ENCODE measurements at places on chromosomes 2 and 18.
A peak's percentile ranks its signal among the peaks of the same experiment; 100 is the strongest.

DNA sequence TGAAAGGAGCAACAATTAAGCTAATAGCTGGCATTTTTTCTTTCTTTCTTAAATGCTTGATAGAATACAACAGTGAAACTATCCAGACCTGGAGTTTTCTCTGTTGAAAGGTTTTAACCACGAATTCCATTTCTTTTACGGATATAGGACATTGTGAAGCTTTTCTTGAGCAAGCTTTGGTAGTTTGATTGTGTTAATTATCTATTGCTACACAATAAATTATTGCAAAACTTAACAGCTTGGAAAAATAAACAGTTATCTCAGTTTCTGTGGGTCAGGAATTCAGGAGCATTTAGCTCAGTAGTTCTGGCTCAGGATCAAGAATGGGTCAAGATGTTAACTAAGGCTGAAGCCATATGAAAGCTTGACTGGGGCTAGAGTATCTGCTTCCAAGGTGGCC lies 11.7 kb downstream of the PHOSPHO2 start:
- DNase-seq: no peak

DNA sequence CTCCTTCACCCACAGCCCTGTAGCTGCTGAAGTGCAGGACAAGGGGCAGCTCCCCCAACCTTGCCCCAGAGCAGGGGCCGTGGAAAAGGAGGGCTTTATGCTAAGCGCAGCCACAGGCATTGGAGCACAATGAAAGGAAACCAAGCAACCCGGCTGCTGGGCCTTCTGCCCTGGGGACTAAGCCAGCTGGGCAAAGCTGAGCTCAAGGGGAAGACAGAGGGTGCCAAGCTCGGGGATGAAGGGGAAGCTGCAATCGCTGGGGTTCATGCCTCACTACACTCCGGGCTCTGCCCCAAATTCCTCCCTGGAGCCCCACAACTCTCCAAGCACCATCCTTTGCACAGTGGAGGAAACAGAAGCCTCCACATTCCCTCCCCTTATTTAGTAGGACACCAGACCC lies 12.4 kb downstream of the SFXN5 start:
- no peak for DNase-seq

DNA sequence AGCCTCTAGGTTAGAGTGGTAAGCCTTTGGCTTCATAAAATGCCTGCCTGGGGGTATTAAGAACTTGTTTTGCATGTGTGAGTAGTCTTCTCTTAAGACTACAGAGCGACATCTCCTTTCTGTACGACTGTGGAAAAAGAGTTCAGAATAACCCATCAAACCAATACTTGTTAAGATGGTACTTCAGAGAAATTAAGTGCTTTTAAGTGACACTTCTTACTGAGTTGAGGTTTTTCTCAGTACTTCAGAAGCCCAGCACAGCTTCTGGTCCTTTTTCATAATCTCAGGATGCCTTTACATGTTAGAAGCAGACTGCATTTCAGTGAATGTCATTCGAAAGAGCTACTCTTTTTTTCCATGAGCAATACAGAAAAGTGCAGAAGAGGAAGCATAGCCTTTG lies 10.8 kb downstream of the XRCC5 start:
- DNase-seq: no peak

DNA sequence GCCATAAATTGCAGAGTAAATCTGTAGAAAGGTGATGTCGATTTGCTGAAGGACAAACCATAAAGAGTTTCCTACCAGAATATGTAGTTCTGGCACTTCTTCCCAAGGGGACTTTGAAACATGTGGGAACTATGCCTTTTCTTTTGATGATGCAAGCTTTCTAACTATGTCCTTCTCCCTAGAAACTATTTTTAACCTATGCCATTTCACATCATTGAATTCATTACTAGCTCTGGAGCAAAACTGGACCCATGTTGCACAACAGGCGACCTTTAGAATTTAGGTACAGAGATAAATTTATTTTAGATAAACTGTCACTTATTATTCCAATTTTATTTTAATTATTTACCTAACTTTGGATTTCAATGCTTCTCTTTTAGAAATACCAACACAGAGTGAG lies 186.5 kb downstream of the CCDC102B start:
- no peak for DNase-seq

DNA sequence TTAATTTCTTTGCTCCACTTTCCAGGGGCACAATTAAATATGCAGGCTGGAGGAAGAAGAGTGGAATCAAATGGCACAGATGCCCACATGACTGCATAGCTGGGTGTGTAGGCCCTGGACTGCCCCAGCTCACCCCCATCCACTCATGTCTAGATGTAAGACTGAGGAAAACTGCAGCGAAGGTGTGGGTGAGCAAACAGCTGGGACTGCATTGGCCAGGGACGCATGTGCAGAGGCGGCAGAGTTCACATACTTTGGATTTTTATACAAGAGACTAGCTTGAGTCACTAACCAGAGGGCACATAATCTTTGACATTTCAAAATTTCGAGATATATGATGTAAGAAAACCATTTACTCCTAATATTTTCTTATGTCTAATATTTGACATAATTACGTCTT lies 60.1 kb downstream of the SPIRE1 start:
- DNase-seq: no peak

- no peak for DNase-seq
Measured at GRCh38 chr2:191556463-191556862, 121.5 kb upstream of the NABP1 start.

DNA sequence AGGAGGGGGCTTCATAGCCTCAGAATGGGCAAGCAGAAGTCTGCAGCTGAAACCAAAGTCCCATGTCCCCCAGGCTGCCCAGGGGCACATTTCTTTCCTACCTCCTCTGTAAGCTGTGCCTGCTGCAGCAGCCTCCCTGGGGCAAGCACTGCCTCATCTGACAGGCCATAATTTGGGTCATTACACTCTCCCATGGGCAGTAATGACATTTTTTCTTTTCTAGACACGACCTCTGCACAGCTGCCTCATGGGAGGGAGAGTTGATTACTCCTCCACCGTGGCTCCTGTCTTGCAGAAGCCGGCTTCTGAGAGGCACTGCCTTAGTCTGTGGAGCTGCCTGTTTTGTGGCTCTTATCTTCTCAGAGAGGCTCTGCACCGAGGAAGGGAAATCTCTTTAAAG lies 268.9 kb downstream of the TDRD15 start:
- DNase-seq: no peak

GRCh38 chr2:215711471-215712034 lies 275.7 kb upstream of the FN1 start:
- DNase-seq: no peak

DNA sequence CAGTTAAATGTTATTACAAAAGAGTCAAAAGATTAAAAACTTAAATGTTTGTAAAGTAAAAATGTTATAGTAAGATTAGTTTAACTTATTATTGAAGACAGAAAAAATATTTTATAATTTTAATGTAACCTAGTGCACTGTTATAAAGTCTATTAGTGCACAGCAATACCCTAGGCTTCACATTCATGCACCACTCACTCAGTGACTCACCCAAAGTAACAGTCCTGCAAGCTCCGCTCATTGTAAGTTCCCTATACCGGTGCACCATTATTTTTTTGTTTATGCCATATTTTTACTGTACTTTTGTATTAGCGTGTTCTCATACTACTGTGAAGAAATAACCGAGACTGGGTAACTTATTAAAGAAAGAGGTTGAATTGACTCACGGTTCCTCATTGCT lies 759.7 kb upstream of the CDH7 start:
- DNase-seq: no peak

- no peak for DNase-seq
Measured at GRCh38 chr2:2826621-2827020, 495.5 kb upstream of the MYT1L start.

GRCh38 chr2:176745543-176746200 lies 466.9 kb upstream of the HNRNPA3 start:
- no peak for DNase-seq

- no peak for DNase-seq
Measured at GRCh38 chr2:174815526-174815925, 51.3 kb upstream of the CHRNA1 start.

- DNase-seq: no peak
Measured at GRCh38 chr18:48194591-48195181, 214.5 kb downstream of the ZBTB7C start.

GRCh38 chr18:35089382-35089781 lies 48.2 kb downstream of the MAPRE2 start:
- no peak for DNase-seq

DNA sequence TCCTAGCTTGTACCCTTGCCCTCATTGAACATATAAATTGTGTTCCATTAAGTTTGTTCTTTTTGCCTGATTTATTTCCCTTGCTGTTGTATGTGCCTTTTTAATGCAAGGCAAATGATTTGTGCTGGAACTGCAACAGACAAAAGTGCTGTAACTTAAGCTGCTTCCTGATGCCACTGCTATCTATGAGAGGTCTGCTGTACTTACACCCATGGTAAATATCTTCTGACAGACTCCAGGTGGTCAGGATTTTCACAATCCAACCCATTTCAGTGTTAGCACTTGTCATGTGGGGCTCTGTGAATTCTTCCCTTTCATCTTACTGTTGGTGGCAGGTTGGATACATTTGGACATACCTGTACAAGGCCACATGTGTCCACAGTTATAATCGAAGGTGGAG lies 63.5 kb downstream of the ARHGAP15 start:
- no peak for DNase-seq

- DNase-seq: no peak
Measured at GRCh38 chr2:109331896-109332848, 203.2 kb downstream of the SH3RF3 start.

GRCh38 chr18:55439056-55439455 lies 148.9 kb downstream of the TCF4 start:
- DNase-seq: no peak

GRCh38 chr2:7774481-7774880 lies 857.3 kb downstream of the RNF144A start:
- no peak for DNase-seq

- peak; percentile 6 for DNase-seq
Measured at GRCh38 chr2:200306931-200307723, 634 bp downstream of the SPATS2L start.

- no peak for DNase-seq
Measured at GRCh38 chr2:52724585-52724984, 1043.0 kb upstream of the CHAC2 start.

GRCh38 chr2:200713003-200713703 lies 98.6 kb upstream of the BZW1 start:
- DNase-seq: peak; percentile 87

GRCh38 chr2:9463698-9464034 lies 10.7 kb upstream of the IAH1 start:
- DNase-seq: no peak

DNA sequence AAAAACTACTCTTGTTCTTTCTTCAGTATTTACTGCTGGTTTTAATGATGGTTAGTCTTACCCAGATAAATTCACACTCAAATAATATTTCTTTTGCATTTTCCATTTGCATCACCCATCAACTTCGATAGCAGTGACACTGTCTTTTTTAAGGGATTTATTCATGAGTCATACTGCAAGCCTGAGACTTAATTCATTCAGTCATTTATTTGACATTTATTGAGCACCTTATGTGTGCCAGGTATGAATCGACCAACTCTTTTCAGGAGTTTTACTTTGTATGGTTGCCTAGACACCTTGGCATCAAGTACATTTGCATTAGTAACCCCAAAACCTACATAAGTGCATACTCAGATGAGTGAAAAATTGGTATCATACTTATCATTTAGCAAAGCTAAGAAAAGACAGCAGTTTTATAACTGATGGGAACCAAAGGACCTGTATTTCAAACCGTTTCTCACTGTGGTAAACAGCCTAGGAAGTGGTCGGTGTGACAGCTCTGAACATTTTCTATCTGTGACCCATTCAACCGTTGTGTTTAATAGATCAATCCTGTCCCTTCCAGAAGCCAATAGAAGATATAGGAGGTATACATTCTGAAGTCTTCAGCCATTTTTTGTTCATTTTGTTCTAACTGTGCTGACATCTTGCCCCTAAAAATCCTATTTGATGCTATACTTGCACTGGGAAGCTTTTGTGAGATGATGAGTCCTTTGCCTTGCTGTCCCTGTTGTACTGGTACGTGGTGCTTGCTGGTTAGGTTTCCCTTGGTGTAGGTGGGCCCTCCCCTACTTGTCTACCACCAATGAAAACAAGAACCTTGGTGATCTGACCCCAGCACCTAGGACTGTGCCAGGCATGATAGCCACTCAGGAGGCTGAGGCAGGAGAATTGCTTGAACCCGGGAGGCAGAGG lies 484.7 kb upstream of the RAB12 start:
- DNase-seq: no peak

- DNase-seq: no peak
Measured at GRCh38 chr2:223457301-223457700, 144.9 kb downstream of the SCG2 start.

DNA sequence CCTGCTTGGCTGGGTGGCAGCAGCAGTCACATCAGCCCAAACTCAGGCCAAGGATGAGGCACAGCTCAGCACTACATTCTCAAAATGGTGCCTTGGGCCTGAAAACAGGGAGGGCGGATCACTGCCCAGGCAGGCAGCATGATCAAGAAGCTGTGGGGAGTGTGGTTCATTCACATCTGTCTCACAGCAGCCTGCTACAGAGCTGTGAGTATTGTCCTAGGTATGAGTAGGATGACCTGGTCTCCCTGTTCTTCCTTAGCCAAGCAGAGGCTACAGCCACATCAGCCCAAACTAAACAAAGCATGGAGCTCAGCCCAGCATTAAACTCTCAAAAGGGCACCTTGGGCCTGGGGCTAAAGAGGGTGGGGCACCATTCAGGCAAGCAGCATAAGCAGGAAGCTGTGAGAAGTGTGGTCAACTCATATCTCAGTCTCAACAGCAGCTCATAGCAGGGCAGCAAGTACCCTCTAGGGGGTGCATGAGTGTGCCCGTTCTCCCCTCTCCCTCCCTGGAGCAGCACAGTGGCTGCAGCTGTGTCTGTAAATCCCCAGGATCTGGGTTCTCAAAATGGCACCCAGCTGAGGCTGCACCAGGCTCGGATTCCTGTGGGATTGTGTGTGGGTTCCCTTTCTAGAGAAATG lies 139.6 kb downstream of the TRABD2A start:
- DNase-seq: peak; percentile 12

- no peak for DNase-seq
Measured at GRCh38 chr2:160533482-160533881, 39.9 kb upstream of the RBMS1 start.

DNA sequence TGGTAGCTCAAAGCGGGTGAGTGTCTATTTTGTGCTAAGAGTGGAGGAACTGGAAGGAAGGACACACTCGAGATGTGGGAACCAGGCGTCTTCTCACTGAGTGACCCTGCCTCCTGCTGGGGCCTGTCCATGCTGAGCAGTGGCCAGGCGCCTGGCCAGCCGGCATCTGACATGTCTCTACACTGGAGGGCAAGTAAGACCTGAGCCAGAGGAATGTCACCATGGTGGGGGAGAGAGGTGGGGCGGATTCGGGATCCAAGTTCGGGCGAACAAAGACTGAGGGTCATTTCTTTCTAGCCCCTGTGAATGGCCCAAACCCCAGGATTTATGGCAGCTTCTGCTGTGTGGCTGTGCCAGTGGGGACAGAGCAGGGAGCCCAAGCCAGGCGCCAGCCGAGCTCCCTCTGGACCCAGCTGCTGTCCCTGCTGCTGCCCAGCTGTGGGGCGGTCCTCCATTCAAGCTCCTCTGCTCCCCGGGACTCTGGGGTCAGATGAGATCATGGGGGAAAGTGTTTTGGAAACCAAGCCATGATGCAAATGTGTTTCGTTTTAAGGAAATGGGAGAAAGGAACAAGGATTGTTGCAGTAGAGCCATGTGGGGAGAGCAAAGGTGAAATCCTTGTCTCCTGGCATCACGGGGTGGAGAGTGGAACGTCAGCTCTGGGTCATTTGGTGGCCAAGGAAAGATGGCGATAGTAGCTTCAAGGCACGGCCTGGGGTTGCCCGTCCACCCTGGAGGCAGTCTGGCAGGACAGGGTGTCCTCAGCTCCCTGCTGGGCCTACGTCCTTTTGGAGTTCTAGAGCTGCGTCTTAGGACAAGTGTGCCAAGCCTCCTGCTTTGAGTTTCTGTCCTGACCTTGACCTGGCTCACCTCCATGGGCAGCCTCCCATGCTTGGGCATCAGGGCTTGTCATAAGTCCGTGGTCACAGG lies 8.1 kb downstream of the ACKR3 start:
- DNase-seq: no peak
